ENCODE measurements at places on chromosomes 5 and 9. TPM values are rescaled to one million over a fixed set of nuclear protein-coding genes. Genes with fewer than 3 reads are reported as not detected.

GABRA6 gene
- not detected for polyA plus RNA-seq

GRM6 gene
- 0.81 TPM for polyA plus RNA-seq

ZNF618 gene
- polyA plus RNA-seq, result 13.2 TPM

NDUFS4 gene
- polyA plus RNA-seq, result 108 TPM

SPATA9 gene
- 1.4 TPM for polyA plus RNA-seq

CTXN3 gene
- 1.0 TPM for polyA plus RNA-seq

CD14 gene
- 18.3 TPM for polyA plus RNA-seq

CAPSL gene
- not detected for polyA plus RNA-seq

ANKRD33B gene
- 1.8 TPM for polyA plus RNA-seq

AGXT2 gene
- polyA plus RNA-seq, result not detected

PCDHGC3 gene
- polyA plus RNA-seq, result 83.8 TPM

CDX1 gene
- 0.24 TPM for polyA plus RNA-seq

VCAN gene
- polyA plus RNA-seq, result 201 TPM

CD72 gene
- polyA plus RNA-seq, result 2.6 TPM

RANBP3L gene
- 0.47 TPM for polyA plus RNA-seq

CXCL14 gene
- 27.8 TPM for polyA plus RNA-seq

TNIP1 gene
- polyA plus RNA-seq, result 84.6 TPM

DNA sequence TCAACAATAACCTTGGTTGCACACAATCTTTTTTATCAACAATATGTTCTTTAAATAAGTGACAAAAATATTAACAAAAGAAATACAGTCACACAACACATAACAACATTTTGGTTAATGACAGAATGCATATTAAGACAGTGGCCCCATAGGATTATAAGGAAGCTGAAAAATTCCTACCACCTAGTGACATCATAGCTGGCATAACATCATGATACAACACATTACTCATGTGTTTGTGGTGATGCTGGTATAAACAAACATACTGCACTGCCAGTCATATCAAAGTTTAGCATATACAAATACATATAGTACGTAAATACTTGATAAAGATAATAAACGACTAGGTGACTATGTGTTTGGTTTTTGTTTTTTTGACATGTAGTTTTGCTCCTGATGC lies 344.8 kb upstream of the POU5F2 start:
- no peak for DNase-seq

GRCh38 chr5:135452321-135453030 lies at the start of gene TIFAB:
Gene TIFAB (minus strand): TSS chr5:135452351. CDS start chr5:135449939, 2,412 bp downstream.
- DNase-seq, result no peak

GRCh38 chr5:146816775-146817387 lies 61.7 kb downstream of the PPP2R2B start:
- no peak for DNase-seq

GRCh38 chr9:16597136-16597535 lies 273.3 kb downstream of the BNC2 start:
- no peak for DNase-seq

- no peak for DNase-seq
These were observed 81.2 kb downstream of the ROR2 start for GRCh38 chr9:91868732-91869391.

DNA sequence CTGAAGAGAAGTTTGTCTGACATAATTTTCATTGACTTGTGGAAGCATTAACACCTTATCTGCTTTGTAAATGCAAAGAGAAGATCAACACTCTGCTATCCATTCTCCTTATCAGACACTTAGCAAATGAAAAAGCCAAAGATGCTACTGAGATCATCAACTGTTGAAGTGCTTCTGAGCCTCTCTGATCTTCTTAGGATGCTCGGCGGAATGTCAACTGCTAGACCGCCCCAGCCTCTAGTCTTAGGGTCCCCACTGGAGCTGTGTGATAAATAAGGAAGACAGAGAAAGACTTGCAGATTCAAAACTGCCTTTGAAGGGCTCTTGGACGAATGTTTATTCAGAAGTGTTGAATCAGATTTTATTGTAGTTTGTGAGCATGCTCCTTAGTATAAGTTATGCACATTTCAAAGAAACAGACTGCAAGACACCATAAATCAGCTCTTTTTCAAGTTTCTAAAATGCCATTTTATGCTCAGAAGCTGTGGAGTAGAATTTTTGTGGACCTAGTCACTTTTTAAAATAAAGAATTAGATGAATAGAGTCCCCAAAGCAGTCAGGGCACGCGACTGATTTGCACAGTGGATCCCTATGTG lies 197.9 kb downstream of the DIRAS2 start:
- DNase-seq, result no peak

DNA sequence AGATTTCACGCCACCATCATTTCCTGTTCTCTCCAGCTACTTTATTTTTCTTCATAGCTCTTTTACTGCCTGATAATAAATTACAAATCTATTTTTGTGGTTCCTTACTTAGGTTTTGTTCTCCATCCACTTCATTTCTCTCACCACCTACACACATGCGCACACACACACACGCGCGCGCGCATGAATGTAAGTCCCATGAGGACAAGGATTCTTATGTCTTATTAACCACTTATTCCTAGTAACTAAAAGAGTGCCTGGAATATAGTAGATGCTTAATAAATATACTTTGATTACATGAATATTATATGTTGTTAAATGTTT lies 116.5 kb downstream of the TRPM6 start:
- no peak for DNase-seq

DNA sequence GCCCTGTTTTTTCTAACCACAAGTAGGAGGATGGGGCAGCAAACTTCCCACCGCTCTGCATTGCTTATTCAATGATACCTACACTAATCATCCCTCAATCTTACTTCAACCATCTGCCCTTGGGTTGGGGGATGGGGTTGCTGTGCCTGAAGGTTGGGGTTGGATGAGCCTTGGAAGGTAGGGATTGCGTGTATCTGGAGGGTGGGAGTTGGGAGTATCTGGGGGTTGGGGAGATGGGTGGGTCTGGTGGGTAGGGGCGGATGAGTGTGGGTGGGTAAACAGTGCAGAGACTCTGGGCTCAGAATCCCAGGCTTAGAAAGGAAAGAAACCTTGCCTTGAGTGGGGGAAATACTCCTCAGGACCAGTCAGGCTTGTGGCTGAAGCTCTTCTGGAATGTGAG lies 467.4 kb downstream of the DIRAS2 start:
- no peak for DNase-seq

DNA sequence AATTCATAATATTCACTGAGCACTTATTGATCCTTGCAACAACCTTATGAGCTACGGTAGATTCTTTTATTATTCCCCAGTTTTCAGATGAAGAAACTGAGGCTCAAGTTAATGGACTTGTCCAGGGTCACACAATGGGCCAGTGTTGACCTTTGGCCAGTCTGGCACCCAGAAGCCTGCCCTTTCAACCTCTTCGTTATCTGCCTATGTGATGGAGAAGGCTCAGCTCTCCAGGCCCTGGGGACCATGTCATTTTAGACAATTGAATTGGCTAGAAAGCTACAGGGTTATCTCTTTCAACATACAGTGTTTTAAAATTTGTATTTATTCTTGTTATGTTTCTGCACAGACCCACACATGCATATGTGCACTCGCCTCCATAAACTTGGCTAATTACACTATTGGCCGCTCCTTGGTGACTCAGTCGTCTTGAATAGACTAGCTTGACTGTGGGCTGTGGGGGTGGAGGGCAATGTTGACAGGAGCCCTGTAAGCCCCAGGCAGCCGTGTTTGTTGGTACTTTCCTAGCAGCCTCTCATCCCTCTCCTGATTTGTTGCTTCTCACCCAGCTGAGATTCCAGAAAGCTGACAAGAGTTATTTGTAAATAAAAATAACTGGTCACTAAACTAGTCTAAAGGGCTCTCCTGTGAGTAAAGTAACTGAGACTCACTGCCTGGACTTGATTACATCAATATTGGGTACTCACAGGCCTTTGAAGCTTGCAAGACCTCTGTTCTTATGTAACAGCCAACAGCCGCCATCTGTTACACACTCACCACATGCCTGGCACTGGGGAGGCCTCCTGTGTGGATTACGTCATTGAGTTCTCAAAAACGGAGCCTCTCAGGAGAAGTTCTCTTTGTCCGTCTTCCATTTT lies 8.5 kb upstream of the ANGPTL2 start:
- DNase-seq, result no peak

DNA sequence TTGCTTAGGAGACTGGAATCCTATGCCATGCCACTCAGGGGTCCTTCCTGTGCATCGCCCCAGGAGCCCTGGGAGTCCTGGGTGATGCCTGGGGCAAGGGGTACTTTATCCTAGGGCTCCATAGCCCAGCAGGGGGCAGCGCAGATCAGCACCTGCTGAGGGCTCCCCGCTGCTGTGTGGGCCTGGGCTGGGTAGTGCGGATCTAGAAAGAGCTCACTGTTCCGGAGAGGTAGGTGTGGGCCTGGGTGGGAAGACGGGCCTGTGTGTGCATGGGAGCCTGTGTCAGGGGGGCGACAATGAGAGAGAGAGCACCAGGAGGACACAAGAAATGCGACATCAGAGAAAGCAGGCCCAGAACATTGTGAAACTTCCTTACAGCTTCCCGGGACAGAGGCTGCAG lies 11.4 kb upstream of the DAB2IP start:
- DNase-seq, result no peak

- DNase-seq, result no peak
These were observed 571.2 kb upstream of the ZNF462 start for GRCh38 chr9:106291786-106292185.

- peak; percentile 58 for DNase-seq
These were observed 37.3 kb upstream of the ADRA1B start for GRCh38 chr5:159878988-159879471.

GRCh38 chr5:25005431-25005830 lies 360.7 kb upstream of the CDH10 start:
- no peak for DNase-seq

DNA sequence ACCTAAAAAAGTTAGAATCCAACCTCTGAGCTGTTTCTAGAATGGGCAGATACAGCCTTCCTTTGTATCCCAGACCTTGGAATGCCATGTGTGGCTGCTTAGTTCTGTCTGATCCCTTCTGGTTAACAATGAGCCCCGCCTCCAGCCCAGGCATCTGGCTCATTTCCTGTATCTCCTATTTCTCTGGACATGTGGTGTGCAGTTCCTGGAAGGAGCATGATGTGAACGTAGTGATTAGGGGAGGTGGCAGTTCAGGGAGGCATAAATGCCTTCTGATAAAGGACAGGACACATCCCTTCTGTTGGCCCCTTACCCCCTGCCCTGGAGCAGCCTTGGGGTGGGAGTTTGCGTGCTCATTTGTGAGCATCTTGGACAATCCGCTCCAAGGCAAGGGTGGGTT lies 243.0 kb downstream of the ZSWIM6 start:
- no peak for DNase-seq

- no peak for DNase-seq
These were observed 376.0 kb upstream of the SMARCA2 start for GRCh38 chr9:1639166-1639565.

DNA sequence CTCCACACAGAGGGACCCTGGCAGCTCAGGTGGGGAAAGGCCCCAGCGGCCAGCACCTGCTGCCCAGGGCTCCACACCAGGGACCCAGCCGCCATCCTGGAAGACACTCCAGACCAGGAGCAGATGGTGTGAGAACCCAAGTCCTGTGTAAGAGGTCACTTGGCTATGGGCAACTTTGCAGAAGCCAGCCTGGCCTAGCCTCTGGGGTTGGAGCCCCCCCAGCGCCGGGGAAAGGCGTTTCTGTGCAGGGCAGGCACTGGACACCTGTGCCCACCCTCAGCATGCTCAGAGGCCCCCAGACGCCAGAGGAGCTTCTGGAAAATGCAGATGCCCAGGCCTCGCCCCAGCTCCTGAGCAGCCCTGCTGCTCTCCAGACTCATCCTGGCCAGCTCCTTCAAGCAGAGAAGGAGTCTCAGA lies 34.0 kb downstream of the RASGEF1C start:
- no peak for DNase-seq

- no peak for DNase-seq
These were observed 140.8 kb downstream of the PRR16 start for GRCh38 chr5:120604884-120605283.

- DNase-seq, result peak; percentile 58
These were observed 59.2 kb upstream of the CLINT1 start for GRCh38 chr5:157917899-157918809.

DNA sequence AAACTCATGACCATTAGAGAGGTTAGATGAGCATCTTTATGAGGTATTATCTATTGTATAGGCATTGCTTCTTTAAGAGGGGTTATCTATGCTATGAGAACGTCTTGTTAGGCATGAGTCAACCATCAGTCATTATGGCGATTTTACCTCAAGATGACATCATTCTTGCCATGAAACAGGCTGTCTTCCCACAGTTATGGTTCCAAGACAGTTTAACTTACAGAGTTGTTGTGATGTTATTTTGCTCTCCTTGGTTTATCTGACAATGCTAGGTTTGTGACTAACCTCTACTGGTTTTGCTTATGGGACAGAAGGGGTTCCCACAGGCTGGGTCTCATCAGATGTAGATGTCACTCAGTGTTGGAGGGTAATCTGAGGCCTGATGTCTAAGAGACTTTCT lies 1864.7 kb upstream of the ACO1 start:
- no peak for DNase-seq

- DNase-seq, result no peak
These were observed 43.9 kb upstream of the SEMA4D start for GRCh38 chr9:89541798-89542197.

DNA sequence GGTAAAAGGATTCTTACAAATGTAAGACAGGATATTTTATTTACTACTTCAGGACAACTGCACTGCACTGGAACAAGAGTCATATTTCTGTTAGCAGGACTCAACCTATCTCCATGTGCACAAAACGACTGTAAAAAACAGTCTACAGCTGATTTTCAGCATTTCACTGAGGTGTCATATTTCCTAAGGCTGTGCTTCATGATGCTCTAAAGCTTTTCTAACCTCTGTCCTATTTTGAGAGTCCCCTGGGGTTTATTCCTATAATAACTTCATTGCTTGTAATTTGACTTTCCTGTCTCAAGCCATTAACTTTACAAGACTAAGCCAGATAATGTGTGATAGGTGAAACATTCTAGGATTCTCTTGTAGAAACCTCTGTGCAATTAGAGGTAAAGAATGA lies 472.3 kb downstream of the HINT1 start:
- no peak for DNase-seq

DNA sequence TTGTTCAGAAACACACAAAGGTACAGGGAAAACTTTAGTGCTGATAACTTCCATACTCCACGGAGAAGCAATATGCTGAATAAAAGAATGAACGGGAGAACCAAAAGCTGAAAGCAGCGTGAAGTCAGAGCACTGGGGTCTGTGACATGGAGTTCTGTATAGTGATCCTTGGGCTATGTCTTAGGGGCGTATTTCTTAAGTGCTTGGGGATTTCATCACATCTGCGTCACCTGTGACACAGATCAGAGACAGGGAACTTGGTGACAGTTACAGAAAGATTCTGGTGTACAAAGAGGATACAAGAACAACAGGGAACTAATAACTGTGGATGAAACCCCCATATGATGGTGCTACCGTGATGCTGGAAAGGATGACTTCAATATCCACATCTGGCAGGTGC lies 81.9 kb downstream of the MARCHF3 start:
- DNase-seq, result no peak

GRCh38 chr5:1497795-1498622 lies 25.8 kb downstream of the LPCAT1 start:
- no peak for DNase-seq
